ENCODE measurements at places on chromosomes 11 and 22.

DNA sequence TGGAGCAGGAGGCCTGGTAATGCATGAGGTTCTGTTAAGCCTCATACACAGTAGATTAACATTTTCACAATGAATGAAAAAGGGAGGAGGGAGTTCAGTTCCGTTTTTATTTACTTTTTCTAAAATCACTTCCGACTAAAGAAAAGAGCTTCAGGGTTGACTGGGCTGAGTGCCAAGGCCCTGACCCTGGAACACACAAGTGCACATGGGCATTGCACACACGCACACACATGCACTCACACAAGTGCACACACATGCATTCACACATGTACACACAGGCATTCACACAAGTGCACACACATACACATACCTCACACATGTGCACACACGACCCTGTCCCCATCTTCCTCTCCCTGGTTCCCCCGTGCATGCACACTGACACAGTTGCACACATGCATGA lies 303.3 kb downstream of the BRD1 start:
- DNase-seq, result no peak

- no peak for DNase-seq
These were observed 72.2 kb downstream of the CCDC73 start for GRCh38 chr11:32722255-32722654.

- DNase-seq, result no peak
These were observed 79.5 kb downstream of the SLC36A4 start for GRCh38 chr11:93118276-93118675.

DNA sequence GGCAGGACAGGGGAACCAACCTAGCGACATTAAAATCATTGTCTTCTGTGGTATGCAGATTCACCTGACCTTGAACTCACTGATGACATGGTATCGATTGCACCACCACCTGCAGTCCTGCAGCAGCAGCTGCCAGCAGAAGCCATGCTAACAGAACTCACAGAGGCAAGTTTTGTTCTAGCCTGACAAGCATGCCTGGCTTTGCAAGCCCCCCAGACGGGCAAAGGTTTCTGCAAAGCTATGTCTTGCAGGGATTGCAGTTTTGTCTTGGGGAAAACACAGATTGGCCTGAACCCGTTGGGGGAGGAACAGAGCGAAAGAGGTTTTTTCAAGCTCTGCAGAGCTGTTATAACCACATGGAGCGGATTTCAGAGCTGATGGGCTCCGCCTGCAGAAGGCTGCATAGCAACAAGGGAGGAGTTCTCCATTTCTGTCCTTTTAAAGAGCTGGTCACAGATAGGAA lies 221.0 kb downstream of the HIPK3 start:
- no peak for DNase-seq

DNA sequence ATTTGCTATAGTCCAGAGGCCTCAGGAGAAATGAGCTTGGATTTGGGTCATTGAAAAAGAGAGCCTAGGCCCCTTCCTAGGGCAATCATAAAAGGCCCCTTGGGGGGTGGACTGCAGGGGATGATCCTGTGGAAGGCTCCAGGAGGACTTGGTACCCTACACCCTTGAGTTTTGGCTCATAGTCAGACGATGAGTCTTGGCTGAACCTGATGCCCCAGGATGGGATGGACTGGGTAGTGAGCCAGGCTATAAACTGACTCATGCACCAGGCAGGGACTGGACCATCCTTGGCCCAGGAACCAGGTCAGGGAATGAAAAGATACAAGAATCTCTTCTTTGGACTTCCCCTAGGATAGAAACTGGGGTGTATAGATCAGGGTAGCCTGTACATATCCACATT lies 54.2 kb downstream of the NAV2 start:
- DNase-seq, result no peak

- no peak for DNase-seq
These were observed 139.3 kb downstream of the FEZ1 start for GRCh38 chr11:125356797-125357196.

DNA sequence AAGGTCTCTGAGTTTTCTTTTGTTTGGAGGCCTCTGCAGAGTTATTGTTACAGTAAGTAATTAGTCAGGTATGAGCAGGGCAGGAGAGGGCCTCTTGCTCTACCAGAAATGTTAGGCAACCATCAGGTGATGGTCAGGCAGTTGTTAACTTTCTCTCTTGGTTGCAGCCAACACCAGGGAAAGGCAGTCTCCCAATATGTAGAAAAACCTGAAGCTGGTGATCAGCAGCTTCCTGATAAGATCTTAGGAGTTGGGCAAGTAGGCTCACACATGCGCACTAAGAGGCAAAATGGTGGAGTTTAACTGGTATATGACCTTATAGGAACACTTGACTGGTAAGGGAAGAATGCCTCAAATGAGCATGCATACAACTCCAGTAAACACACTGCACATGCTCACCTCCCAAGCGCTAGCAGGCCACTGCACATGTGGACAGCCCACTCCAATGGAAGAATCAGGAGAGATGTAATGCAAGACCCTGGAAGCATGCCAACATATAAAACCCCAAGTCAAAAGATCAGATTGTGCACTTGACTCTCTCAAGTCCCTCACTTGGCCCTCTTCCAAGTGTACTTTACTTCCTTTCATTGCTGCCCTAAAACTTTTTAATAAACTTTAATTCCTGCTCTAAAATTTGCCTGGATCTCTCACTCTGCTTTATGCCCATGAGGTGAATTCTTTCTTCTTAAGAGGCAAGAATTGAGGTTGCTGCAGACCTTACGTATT lies 23.7 kb upstream of the SLC35F2 start:
- no peak for DNase-seq

- no peak for DNase-seq
These were observed 40.0 kb upstream of the TP53I11 start for GRCh38 chr11:44990665-44991064.

GRCh38 chr11:82996966-82997606 lies 74.6 kb downstream of the RAB30 start:
- no peak for DNase-seq

DNA sequence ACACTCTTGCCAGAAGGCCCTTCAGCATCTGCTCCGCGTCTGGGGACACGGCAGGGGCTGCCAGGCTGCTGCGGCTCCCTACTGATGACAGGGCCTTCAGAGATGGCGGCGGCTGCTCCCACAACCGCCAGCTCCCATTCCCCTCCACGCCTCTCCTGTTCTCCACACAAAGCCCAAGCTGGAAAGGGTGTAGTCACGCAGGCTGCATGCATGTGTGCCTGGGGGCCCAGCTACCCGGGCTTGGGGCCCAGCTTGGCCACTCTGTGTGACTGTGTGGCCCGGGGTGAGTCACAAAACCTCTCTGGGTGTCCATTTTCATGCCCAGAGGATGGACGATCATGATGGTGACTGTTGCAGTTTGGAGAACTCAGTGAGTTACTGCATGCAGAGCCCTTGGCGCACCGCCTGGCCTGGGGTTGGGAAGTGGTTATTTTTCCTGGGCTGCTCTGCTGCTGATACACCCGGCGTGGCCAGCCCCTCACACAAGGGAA lies 31.7 kb upstream of the PARVB start:
- DNase-seq, result no peak

- no peak for DNase-seq
These were observed 5.2 kb upstream of the PTGDR2 start for GRCh38 chr11:60860943-60861342.

- DNase-seq, result no peak
These were observed 269.9 kb upstream of the SORL1-AS1 start for GRCh38 chr11:121722431-121723245.

DNA sequence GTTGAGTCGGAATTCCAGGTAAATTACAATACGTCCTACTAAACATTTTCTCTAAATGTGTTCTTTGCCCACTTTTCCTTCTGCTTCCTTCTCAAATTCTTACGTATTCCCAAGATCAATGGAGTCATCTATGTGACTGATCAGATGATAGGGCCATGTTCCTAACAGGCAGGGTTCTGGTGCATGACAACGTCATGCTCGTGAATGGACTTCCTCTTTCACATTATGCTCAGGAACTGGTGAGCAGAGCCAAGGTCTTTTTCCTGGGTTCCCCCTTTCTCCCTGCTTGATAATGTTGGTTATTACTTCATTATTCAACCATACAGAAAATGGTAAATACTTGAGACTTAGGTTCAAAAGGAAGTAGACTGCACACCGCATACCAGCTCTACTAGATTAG lies 789.4 kb downstream of the OPCML start:
- DNase-seq, result no peak

GRCh38 chr22:49585461-49586243 lies 242.0 kb downstream of the BRD1 start:
- DNase-seq, result no peak

- DNase-seq, result peak; percentile 39
These were observed 42.1 kb upstream of the ISX start for GRCh38 chr22:35023692-35024363.

Measured in activated T-helper 1 cell treated with anti-CD3 and anti-CD28 coated beads, Interleukin-12 subunit alpha, Interleukin-12 subunit beta, Interleukin-2, Interleukin-4 antibody, amounts not matched to agents 30 ng/mL and 10 ng/mL and 1 ng/mL, durations not matched to agents 14 hours and 24 hours and 36 hours (primary cell).